ENCODE measurements at places on chromosomes 11 and 22.
A peak's percentile ranks its signal among the peaks of the same experiment; 100 is the strongest.

DNA sequence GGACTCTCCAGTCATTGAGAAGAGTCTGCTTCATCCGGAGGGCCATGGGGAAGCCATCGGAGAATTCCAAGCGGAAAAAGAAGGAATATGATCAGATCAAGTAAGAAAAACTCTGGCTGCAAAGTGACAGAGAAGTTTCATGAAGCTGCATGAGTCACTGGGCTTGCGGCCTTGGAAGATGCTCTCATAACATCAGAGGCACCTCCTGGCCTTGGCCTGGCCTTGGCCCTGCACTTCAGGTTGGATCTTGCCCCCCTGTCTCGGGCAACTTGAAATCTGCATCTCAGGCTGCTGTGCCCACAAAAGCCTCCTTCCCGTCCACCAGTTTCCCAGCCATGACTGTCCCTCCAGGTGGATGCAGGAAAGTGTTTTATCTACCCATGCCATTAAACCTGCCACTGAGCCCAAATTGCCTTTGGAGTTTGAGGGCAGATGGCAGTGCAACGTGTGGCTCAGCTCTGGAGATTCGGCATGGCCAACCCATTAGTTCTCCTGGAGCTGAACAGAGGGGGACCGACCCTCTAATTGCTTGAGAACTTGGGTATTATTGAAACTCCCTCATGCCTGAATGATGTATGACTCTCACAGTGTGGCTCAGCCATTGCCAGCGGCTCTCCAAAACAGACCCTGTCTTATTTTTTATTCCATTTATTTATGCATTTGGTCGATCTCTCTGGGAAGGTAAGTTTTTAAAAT is 66.7 kb downstream of the SEZ6L start:
- no peak for DNase-seq

DNA sequence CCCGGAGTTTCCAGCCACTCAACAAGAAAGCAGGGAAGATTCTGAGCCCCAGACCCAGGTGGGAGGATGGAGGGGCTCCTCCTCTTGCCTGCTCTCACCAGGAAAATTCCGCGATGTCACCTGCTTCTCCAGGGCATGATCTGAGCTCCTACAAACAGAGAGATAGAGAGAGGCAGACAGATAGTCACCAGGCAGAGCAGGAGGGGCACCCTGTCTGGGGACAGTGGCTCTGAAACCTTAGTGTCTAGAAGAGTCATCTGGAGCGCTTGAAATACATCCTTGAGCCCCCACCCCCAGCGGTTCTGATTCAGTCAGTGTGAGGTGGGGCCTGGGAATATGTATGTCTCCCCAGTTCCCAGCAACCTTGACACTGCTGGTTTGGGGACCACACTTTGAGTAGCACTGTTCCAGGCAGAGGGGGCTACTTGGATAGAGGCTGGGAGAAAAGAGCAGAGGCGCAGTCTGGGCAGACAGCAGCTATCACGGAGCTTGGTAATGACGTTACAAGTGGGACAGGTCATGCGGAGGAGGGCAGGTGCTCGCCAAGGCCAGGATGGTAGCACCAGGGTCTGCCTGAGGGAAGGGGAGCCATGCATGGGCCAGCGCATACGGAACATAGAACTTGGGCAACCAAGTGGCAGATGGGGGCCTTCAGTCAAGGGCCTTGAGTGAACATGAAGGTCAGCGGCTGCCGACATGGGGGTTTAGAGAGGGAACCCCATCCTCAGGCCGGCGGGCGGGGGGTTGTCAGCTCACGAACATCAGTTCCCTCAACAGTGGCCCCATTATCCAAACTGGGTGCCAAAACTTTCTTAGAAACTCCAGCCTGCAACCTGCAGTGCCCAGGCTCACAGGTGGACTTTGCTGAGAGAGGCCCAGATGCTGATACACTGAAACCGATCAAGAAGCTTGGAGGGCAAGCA is 60.9 kb upstream of the MYEOV start:
- no peak for DNase-seq

DNA sequence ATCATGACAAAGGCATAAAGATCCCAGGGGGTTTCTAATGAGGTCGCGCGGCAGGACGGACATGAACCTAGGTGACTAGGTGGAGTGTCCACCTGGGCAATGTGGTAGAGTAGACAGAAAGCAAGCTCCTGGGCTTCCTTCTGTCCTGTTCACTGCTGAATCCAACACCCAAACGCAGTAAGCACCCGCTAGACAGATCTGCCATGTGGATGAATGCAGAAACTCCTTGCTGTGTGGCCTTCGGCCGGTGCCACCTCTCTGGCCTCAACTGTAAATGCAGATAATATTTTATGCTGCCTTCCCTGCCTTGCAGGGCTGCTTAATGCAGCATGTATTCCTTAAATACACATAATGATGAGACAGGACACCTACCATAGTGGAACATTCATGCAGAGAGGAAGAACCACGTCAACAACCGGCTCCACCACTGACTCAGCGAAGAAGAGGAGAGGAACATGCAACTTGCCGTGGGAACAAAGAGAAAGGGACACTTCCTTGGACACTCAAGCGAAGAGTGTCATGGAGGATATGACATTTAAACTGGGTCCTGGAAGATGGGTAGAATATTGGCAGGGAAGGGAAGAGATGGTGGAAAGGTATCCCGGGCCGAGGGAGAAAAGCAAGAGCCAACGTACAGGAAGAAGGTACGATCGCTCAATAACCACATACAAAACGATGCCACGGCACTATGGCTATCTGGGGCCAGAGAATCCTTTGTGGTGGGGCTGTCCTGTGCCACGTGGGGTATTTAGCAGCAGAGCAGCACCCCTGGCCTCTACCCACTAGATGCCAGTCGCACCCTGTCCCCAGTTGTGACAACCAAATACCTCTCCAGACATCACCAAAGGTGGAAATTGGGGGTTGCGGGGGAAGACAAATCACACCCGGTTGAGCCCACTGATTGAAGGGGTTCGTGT is 30.8 kb downstream of the MYH9 start:
- no peak for DNase-seq

GRCh38 chr11:20163783-20164481 is 3.7 kb upstream of the DBX1 start:
- DNase-seq = no peak

DNA sequence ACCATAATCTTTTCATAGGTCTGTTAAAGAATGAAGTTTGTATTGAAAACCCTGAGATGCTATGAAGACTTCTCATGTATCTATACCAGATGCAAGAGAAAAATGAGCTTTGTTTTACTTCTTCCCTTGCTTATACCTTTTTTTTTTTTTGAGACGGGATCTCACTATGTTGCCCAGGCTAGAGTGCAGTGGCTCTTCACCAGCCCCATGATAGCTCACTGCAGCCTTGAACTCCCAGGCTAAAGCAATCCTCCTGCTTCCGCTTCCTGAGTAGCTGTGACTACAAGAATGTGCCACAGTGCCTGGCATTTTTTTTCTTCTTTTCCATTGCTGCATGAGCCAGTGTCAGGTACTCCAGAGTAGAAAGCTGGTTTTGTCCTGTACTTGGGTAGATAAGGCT is 10.8 kb downstream of the CEP295 start:
- DNase-seq = no peak

DNA sequence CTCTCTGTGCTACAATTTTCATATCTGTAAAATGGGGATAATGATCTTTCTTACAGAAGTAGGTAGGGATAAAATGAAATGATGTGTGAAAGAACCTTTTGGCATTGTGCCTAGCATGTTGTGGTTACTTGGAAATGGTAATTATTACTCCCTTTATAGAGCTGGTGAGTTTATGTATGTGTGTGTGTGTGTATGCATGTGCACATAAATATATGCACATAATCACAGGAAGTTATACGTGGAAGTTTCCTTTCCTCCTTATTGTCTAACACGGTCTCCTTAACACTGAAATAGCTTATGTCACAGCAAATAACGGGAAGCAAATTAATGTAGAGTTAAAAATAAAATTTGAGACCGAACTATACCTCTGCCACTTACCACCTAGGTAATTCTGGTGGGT is 163.7 kb upstream of the ZBED5 start:
- no peak for DNase-seq

GRCh38 chr11:82858556-82859091 is 41.6 kb downstream of the PRCP start:
- peak; percentile 78 for DNase-seq

DNA sequence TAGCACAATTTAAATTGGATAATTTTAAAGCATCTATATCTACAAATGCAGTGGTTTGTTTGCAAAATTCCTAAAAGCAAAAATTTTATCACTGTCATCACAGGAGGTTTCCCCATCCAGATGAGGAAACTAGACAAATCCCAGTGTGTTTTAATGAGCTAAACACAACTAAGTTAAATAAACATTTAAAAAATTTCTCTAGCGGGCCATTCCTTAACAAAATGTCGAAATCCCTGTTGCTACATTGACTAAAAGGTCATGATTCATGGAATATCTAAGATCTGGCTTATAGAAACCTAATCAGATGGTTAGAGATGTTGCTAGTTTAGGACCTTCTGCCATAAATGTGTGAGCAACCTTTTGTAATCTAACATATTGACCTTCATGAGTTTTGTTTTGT is 107.3 kb upstream of the BDNF start:
- DNase-seq = peak; percentile 67

DNA sequence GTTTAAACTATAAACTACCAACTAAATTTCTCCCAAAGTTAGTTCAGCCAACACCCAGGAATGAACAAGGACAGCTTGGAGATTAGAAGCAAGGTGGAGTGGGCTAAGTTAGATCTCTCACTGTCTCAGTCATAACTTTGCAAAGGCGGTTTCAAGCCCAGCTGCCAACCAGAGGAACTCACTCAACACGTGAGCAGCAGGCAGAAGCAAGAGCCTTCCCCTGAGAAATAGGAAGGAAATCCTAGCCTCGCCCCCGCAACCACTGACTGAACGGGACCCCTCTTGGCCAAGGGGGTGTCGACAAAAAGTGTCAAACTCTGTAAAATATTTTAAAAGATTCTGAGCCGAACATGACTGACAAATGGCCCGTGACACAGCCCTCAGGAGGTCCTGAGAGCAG is 4.4 kb upstream of the KRTAP5-9 start:
- no peak for DNase-seq

DNA sequence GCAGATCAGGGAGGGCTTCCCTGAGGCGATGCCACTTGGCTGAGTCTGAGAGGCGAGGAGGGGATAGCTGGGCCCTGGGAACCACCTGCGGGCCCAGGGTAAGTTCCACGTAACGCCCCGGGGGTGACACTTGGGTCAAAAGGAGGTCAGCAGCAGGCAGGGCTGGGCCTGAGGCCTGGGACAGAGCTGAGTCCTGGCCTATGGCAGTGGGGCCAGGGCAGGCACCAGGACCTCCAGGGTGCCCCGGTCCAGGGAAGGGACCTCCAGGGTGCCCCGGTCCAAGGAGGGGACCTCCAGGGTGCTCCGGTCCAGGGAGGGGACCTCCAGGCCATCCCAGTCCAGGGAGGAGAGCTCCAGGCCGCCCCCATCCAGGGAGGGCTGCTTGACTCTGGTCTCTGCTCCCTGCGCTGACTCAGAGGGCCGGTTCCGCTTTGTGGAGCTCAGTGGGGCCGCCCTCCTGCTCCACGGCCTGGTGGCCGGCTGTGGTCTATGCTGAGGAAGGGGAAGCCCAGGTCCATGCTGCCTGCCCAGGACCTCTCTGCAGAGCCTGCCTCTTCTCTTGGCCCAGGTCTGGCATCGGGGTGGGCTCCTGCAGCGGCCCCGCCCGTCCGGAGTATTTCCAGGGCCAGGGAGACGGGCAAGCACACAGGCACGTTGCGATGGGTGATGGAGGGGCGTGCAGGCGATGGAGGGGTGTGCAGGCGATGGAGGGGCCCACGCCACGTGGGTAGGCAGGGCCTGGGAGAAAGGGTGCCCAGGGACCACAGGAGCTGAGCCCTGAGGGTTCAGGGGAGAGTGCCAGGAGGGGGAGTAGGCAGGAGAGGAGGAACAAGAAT is 19.5 kb upstream of the WNT7B start:
- DNase-seq = peak; percentile 41

DNA sequence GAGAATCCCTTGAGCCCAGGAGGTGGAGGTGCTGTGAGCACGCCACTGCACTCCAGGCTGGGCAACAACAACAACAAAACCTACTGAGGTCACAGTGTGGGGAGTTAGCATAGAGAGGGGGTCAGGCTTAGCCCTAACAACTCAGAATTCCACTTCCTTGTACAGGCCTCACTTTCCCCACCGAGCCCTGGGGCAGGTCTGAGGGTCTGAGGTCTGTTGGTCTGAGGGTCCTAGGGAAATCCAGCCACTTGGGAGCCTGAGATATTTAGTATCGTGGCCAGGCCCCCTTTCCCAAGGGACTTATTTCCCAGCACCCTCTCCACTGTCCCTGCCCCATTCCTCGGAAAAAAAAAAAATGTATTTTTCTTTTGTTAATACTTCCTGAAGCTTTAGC is 34.8 kb upstream of the HORMAD2 start:
- no peak for DNase-seq

DNA sequence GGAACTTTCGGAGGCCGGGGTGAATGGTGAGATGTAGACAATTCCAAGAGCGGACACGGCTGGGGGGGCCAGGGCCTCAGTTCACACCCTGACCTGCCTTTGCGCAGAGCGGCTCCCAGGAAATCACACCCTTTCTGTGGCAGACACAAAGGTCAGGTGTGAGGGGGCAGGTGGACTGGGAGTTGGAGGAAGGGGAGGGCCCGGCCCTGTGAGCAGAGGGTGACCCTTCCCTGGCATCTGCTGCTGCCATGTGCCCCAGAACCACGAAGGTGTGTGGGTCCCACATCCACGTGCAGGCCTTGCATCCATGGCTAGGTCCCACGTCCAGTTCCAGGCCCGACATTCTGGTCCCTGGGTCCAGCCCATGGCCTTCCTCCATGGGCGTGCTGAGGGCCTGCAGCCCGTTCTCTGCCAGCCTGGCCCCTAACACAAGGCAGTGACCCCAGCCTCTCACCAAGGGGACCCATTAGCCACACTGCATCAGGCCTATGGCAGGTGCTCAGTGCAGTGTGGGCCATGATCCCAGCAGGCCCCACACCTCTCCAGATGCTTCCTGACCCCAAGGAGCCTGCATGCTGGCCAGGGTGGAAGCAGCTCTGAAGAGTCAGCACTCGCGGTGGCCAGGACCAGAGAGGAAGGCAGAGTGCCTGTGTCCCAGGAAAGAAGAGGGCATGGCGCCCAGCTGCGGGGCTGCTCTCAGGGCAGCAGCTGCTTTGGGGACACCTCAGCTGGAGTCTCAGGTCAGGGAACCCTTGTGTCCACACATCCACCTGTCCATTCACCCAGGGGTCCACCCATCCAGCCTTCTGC is 18.9 kb upstream of the PIM3 start:
- no peak for DNase-seq

DNA sequence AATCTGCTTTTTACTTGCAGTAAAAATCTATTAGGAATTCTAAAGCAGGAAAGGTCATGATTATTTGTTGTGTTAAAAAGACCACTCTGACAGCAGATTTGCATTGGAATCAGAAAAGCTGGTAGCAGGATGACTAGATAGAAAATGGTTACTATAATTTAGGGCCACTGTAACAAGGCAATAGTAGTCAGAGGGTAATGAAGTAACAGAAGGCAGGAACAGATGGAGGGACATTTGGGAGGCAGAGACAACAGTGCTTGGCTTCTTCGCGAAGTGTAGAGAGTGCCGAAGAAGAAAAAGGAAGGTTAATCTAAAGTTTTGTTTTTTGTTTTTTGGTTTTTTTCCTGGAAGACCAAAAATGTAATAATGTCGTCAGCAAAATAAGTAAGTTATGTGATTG is 129.8 kb upstream of the SLC5A12 start:
- no peak for DNase-seq

- DNase-seq = no peak
Measured at GRCh38 chr22:28425211-28425610, 254.4 kb downstream of the TTC28 start.
